BJ (cell line): ENCODE measurements at places on chromosomes 16 and 17.

DNA sequence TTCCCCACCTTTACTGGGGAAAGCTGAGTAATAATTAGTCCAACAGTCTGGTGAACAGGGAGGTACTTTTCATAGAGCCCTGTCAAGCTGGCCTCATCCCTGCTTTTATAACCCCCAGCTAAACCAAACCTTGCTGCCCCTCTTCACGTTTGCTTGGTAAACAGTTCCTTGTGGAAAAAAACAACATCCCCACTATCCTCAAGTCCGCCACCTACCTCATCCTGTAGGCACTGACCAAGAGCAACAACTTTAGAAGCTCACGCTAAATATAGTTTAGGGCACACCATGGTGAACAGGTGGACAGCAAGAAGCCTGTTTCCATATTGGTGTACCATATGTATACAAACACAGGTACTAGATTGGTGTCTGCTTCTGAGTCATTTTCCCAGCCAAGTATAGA is 16.5 kb downstream of the NFE2L1 start:
- DNase-seq: no peak

DNA sequence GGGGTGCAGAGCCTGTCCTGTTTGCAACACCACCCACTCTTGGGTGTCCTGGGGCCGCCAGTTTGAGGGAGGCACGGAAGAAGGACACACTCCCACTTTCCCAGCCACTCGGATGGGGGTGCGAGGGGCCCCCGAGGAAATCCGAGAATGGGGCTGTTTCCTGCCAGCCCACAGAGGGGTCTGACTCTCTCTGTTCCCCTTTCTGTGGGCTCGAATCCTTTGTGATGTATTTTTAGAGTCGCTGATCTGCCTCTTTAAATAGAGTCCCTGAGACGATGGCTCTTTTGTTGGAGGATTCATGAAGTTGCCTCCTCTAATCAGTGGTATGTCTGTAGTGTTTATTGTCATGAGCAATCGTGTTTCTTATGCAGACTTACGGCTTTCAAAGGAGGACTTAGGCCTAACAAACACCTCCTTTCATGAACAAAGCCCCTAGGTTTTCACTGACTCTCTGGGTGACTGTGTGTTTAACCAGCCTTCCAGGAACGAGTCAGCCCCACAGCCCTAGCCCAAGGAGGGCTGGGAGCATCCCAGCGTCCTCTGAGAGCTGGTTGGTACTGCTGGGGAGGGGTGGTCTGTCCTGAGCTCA is 29.1 kb downstream of the CIBAR2 start:
- no peak for DNase-seq

GRCh38 chr17:7283471-7284216 is 2.1 kb downstream of the SLC2A4 start:
- DNase-seq: no peak

DNA sequence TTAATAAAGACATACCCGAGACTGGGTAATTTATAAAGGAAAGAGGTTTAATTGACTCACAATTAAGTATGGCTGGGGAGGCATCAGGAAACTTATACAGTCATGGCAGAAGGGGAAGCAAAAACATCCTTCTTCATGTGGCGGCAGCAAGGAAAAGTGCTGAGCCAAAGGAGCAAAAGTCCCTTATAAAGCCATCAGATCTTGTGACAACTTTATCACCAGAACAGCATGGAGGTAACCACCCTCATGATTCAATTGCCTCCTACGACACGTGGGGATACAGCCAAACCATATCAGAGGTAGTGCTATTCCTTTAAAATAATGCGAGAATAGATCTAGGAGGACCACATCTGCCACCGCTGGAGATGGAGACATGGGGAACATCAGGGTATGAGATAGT is 9.0 kb downstream of the C16orf54 start:
- DNase-seq: no peak

- no peak for DNase-seq
These were observed 132.1 kb downstream of the HS3ST4 start for GRCh38 chr16:25823891-25824290.

GRCh38 chr16:78195797-78196196 is 96.3 kb downstream of the WWOX start:
- DNase-seq: no peak

DNA sequence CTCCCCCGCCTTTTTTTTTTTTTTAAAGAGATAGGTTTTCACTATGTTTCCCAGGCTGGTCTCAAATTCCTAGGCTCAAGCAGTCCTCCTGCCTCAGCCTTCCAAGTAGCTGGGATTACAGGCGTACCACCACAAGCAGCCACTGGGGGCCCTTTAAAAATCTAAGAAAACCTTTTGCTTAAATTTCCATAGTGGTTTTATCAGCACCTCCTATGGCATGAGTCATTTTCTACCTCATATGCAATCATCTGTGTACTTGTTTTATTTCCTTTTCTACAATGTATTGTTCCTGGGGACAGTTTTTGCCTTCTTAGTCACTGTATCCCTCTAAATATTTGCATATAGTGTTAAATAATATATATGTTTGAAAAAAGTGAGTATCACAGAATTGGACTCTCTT is 29.2 kb downstream of the GNA13 start:
- no peak for DNase-seq

GRCh38 chr16:58027161-58027915 is 1.8 kb downstream of the MMP15 start:
- DNase-seq: no peak

GRCh38 chr16:17224879-17225281 is 245.9 kb downstream of the XYLT1 start:
- DNase-seq: peak; percentile 55

GRCh38 chr16:83682868-83683235 is 124.9 kb upstream of the HSBP1 start:
- DNase-seq: no peak

GRCh38 chr17:39098588-39098987 is 52.8 kb downstream of the PLXDC1 start:
- no peak for DNase-seq

DNA sequence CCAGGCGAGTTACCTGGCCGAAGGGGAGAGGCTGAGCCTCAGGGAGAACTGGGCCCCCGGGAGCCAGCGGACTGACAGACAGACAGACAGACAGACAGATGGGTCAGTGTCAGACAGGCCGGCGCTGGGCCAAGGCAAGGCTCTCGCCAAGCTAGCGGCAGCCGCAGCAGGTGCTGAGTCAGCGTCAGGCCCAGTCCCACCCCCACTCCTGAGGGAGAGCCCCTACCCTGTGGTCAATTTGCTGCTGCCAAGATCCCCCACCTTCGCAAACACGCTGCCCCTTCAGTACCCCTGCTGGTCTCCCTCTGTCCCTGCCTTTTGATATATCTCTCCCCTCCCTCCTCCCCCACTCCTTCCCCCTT is 1.5 kb downstream of the FGF11 start:
- no peak for DNase-seq

- no peak for DNase-seq
These were observed 236.8 kb downstream of the IRX3 start for GRCh38 chr16:54049591-54050458.

GRCh38 chr17:78541488-78542206 is 35.5 kb downstream of the DNAH17 start:
- no peak for DNase-seq

DNA sequence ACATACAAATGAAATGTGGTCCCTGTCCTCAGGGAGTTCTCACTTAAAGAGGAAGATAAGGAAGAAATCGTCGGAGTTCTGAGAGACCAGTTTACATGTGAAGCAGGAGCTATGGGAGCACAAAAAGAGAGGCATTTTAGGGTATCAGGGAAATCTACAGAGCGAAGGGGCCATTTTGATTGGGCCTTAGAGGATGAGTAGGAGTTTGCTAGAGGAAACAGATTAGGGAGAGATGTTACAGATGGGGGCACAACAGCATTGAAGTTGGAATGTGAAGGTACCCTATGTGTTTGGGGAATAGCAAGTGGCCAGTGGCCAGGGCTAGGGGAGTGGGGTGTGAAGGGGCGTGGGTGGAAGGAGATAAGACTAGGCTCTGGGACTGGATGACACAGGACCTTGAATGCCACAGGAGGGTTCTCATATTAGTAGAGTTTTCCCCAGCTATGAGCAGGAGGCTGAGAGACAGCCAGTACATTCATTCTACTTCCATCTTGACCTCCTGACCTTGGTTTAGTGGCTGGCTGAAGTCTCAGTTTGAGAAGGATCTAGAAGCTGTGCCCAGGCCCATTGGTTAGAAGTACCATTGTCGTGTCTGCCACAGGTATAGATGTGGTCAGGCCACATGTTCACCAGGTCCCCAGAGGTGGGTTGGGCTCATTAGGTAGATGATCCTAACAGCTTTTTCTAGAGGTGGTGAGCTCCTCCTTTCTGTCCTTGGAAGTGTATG is 34.8 kb downstream of the CPNE2 start:
- no peak for DNase-seq

DNA sequence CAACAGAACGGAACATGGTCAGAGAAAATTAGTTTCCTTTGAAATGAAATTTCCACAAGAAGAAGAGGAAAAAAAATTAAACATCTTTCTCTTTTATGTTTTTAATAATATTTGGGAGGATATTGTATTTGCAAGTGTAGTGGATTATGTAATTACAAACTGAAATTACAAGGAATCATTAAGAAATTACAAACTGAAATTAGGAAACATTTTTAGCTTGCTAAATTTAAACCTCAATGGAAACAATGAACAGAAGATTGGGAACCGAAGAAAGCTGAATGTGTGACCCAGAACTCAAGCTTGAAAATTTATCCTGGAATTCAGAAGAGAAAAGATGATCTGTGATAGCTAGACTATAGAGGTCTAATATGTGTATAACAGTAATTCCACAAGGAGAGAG is 4.4 kb upstream of the PIK3R5 start:
- DNase-seq: no peak

- DNase-seq: no peak
These were observed 300.1 kb downstream of the FOXL1 start for GRCh38 chr16:86878236-86879080.

GRCh38 chr16:54930005-54930868 is at the start of gene IRX5:
TSS of gene IRX5 (plus strand) at chr16:54930865. CDS start at chr16:54931199, 334 bp downstream.
- peak; percentile 82 for DNase-seq

DNA sequence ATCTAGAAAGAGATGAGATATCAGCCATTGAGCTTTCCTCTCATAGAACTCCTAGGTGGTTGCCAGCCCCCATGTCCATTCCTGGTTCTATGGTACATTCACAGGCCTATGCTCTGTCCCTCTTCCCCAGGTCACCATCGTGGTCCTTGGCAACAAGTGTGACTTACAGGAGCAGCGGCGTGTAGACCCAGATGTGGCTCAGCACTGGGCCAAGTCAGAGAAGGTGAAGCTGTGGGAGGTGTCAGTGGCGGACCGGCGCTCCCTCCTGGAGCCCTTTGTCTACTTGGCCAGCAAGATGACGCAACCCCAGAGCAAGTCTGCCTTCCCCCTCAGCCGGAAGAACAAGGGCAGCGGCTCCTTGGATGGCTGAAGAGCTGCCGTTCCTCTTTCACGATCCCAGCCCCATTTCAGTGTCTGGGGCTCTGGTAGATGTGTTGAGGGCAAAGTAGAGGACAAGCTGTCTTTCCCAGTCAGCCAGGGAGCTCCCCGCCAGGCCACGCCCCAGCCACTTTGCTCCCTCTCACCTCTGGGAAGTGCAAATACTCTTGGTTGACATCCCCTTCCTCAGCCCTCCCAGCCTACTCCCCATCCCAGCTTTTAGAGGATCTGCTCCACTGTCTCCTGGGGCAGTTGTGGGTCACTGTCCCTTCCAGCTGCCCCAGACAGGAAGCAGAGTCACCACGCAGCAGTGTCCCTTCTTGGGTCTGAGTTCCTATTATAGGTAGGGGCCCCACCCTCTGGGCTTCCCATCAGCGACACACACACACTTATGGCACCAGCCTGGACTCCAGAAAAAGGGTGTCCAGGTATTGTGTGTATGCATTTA is 3.8 kb downstream of the NKIRAS2 start:
- DNase-seq: no peak

DNA sequence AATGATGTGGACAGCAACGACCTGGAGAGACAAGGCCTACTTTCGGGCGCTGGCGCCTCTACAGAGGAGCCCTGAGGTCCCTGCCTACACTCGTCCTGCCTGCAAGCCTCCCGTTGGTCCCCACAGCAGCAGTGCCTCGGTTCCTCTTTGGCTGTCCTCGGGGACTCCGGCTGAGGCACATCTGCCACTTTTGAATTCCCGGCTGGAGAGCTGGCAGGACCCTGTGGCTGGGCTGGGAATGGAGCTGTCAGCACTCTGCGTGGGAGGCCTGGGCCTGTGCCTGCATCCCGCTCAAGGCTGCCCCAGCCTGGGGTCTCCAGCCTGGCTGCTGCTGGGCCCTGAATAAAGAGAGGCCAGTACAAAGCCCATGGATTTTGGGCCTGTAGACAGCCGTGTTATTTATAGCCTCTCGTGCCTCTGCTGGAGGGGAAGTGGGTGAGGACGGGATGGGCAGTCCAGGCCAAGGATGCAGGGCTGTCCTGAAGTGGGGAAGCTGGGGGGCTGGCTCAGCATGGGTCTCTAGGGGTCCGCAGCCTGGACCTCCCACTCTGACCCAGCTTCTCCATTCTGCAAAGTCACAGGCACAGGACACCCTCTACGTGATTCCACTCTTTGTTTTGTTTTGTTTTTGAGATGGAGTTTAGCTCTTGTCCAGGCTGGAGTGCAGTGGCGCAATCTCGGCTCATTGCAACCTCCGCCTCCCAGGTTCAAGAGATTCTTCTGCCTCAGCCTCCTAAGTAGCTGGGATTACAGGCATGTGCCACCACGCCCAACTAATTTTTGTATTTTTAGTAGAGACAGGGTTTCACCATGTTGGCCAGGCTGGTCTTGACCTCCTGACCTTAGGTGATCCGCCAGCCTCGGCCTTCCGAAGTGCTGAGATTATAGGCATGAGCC is 10.6 kb upstream of the SPNS2 start:
- no peak for DNase-seq

DNA sequence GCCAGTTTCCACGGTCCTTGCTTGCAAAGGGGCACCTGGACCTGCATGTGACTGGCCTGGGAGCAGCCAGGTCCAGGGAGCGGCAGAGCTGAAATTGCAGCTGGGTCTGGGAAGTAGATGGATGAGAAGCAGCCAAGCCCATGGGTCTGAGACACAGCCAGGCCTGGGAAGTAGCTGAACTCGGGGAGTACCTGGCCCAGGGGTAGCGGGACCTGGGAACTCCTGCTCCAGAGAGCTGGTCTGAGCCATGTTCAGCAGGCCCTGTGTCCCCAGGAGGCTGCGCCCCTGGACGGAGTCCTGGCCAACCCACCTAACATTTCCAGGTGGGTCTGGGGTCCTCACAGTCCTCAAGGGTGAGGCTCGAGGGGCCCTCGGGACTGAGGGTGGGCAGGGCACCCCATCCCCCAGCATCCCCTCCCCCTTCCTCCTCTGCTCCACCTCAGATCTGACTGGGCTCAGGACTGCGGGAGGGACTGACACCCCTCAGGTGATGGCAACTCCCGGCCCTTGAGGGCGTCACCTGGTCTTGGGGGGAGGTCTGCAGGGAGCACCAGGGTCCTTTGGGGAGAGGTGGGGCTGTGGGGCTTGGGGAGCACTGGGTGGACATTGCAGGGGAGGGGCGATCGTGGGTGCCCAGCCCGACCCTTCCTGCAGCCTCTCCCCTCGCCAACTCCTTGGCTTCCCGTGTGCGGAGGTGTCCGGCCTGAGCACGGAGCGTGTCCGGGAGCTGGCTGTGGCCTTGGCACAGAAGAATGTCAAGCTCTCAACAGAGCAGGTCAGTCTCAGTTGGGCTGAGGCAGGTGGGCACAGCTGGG is 3.0 kb downstream of the MSLN start:
- DNase-seq: no peak
